Stimulated activated CD8-positive, alpha-beta memory T cell treated with anti-CD3 and anti-CD28 coated beads, Interleukin-4, amount 100 ng/mL, for 24 hours (primary cell): ENCODE measurements at places on chromosomes 16 and 17.

DNA sequence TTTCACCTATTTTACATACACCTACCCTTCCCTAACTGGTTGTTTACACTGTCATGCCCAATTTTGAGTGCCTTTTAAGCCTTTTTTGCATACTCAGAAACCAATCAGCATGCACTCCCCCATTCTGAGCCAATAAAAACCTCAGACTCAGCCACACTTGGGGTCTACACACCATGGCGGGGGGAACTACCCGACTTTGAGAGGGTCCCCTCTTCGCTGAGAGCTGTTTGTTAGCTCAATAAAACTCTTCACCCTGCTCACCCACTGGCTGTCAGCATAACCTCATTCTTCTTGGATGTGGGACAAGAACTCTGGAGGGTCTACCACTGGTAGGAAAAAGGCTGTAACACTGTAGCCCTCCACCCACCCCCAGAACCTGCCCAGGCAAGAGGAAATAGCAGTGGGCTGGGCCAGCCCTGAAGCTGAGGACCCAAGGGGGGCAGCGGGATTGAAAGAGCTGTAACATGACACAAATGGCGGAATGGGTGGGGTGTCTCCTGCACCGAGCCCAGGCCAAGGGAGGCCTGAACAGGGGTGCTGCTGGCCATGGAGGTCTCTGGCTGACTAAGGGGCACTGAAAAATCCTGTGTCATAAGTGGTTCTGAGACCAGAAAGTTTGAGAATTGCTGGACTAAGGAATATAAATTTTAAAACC is 3.0 kb upstream of the FLYWCH2 start:
- no peak for DNase-seq

DNA sequence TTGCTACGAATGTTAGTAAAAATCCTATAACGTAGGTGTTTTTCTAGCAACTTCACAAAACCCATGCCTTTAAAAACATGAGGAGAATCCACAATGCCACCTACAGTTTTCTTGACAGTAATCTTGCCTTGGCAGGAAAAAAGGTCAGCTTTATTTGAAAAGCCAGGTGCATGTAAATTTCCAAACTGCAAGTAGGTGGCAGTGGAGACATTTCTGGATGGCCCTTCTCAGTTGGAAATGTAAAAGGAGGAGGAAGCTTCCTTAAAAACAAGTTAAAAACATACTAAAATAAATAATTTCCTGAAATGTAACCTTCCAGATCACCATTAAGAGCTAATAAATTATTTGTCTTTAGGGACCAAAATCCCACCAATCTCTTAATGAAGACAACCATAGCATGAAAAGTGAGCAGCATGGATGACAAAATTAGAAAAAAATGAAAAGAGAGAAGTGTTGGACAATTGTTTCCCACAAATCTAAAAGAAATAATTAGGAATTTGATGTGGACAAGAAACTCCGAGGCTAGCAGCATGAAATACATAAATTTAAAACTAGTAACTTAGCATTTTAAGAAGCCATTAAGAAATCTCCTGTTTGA is 152.2 kb downstream of the SNX11 start:
- no peak for DNase-seq

DNA sequence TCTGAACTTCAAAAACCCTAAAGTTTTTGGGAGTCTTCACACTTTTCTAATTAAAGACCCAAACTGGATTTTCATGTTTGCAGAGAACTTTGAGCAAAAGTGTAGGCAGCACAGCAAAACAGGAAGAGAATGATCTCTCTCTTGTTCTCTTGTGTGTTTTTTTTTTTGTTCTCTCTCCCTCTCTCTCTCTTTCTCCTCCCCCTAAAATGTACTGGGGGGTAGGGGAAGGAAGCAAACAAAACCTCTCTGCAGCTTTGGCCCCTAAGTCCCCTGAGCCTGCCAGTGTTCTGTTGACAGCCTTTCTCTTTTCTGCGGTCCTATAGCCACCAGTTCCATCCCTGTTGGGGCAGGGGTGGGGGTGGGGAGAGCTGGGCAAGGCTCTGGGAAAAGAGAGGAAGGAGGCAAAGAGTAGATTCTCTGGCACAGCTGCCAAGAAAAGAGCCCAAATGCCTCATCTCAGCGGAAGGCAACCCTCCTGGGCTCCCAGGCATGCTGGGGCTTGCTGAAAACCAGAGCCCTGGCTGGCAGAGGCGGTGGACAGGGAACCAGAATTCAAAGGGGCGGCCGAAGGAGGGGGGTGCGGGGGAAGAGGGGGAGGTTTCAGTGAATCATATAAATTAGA is 295.3 kb downstream of the SOX9 start:
- DNase-seq = no peak

DNA sequence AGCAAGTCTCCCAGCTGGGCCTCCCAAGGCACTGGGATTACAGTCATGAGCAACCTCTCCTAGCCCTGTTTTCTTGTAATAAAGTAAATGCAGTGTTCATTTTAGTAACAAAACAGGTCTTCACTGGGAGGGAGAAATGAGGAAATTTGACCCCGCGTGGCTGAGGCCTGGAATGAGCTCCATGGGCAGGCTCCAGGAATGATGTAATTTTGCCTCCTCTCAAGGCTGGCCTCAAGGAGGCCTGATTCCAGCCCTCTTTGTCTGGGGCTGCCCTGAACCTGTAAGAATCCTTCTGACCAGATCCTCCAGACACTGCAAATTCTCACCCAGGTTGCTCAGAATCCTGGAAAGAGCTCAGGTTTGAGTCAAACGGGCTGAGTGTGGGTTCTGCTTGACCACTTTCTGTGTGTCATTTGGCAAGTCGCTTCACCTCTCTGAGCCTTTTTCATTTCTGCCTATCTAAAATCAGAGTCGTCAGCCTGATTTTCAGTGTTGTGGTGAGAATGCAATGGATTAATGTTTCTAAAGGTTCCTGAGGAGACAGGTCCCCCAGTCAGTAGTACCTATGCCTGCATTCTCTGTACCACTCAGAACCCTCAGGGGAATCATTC is 57.1 kb downstream of the RAB11FIP4 start:
- no peak for DNase-seq
